ENCODE measurements at places on chromosomes 1 and 21.

- no peak for DNase-seq
Measured at GRCh38 chr1:209190591-209191261, 392.8 kb upstream of the CAMK1G start.

GRCh38 chr1:154330669-154331068 is 5.3 kb downstream of the ATP8B2 start:
- DNase-seq = no peak

DNA sequence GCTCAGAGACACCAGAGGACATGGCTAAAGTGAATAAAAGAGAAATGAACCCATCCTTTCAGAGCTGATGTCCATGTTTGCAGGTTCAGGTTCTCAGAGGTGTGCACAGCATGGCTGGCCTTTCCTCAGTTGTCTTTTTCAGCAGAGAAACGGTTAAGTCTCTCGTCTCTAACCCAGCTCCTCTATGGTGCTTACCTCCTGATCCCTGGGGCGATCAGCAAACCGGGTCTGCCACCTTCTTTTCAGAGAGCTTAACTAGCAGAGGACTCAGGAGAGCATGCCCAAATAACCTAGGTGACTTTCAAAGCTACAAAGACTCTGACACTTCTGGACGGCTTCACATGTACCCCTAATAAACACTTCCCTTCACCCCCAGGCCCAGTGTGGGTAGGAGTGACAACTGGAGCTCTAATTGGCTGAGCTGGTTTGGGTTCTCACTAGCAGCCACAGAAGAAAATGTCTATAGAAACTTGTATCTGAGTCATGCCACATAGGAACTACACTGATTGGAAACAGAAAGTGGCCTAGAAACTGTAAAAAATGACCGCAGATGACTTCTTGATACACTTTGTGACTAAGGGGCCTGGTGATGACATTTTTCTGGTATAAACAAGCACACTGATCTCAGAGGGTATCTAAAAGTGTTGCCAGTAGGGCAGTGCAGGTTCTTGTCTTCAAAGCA is at the start of gene AIM2:
Gene AIM2 (minus strand): TSS at position 329 of the 682 bp plus-strand sequence. CDS start 3,267 bp downstream, outside the sequence.
- DNase-seq = no peak

GRCh38 chr1:8477983-8478362 is 160.1 kb downstream of the SLC45A1 start:
- DNase-seq = no peak

- no peak for DNase-seq
Measured at GRCh38 chr1:20280341-20280740, 10.3 kb upstream of the VWA5B1 start.

DNA sequence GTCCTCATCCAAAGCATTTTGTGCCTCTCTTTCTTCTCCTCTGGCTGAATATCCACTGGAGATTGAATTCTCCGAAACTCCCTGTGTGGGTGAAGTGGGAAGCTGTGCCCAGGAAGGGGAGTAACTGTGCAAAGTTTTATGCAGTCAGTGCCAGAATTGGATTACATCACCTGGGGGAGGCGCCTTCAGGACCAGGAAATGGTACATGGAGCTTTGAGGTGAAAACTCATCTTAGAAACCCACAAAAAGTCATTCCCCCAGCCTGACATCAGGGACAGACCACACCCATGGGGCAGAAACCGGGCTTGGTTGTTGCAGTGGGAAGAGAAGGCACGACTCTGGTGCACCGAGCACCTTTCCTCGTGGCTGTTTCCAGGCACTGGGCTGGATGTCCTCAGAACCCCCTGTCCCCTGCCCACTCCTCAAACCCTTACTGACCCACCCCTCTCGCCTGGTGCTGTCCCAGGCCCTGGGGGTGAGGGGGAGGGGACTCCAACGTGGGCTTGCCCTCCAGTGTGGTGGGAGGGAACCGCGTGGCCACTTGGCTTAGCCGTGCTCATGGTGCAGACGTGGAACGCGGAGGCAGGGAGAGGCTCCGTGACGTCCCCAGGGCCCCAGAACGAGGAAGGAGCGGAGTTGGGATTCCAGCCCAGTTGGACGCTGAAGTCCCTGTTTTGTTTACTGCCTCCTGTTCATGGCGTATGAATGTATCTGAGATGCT is 15.7 kb downstream of the TFF3 start:
- no peak for DNase-seq

DNA sequence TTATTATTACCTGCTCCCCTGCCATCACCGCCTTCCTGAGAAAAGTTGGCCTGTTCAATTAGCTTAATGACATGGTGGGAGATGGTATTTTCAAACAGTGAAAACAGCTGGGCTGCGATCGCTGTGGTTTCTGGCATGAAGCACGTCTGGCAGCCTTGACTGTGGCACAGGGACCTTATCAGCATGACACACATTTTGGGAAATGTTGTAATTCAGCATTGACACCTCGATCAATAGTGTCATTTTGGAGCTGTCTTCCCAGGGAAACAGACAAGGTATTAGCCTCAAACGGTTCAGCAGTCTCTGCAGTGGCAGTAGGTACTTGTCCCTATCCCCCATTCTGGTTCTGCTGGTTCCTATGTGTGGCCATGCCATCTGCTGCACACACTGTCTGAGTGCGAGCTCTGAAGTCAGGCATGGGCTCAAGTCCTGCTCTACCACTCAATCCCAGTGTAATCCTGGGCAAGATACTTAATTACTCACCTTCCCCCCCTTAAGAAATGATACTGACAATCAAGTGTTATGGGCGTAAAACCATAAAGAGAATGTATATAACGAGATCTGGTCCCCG is 154.5 kb upstream of the KCND3 start:
- DNase-seq = no peak

- DNase-seq = no peak
Measured at GRCh38 chr1:51299185-51299885, 31.0 kb downstream of the TTC39A start.

- DNase-seq = peak; percentile 26
Measured at GRCh38 chr1:54645806-54646676, 4.5 kb downstream of the MROH7 start.

- no peak for DNase-seq
Measured at GRCh38 chr1:208557723-208558094, 313.5 kb upstream of the PLXNA2 start.

GRCh38 chr1:89844241-89844807 is 23.5 kb downstream of the LRRC8D start:
- DNase-seq = no peak

DNA sequence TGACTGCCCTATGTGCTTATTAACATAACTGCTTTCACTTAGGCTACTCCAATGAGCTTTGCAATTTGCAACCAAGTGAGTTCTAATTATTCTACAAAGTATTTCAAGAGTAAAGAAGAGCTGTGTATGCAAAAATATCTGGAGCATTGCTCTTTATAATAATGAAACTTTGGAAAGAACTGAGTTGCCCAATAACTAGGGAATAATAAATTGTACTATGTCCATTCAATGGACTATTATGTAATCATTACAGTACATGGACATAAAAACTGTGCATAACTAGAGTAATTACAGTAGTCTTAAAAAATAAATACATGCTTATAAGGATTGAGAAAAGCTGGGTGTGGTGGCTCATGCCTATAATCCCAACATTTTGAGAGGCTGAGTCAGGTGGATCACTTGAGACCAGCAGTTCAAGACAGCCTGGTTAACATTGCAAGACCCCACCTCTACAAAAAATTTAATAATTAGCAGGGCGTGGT is 70.3 kb upstream of the JAK1 start:
- DNase-seq = no peak

DNA sequence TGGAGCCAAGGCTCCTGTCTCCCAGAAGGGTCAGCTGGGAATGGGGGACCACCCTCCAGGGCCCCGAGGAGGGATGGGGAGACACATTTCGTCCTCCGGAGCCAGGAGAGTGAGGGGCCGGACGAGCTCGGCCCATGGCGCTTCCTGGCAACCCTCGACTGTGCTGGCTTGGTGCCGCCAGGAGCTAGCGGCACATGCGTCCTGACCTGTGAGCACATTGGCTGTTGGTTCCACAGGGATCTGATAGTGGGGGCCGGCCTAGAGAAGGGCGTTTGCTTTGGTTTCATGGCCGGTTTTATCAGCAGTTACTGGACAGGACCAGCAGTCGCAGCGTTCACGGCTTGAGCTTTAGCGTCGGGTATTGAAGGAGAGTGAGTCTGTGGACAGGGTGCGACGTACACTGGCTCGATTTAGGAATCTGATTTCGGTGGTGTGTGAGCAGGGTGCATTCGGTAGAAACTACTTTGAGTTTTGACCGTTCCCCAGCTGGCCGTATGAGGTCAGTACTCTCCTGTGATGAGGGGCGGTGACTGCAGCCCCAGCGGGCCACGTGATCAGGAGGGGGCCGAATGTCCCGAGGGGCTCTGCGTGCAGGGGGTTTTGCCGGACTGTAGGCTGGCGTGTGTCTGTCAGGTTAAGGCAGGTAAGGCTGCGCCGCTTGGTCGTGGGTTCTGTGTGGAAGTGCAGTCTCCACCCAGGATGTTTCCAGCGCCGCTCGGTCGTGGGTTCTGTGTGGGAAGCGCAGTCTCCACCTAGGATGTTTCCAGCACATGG is 18.7 kb downstream of the FAAP20 start:
- peak; percentile 74 for DNase-seq

- DNase-seq = no peak
Measured at GRCh38 chr1:226628612-226629155, 80.1 kb downstream of the STUM start.

DNA sequence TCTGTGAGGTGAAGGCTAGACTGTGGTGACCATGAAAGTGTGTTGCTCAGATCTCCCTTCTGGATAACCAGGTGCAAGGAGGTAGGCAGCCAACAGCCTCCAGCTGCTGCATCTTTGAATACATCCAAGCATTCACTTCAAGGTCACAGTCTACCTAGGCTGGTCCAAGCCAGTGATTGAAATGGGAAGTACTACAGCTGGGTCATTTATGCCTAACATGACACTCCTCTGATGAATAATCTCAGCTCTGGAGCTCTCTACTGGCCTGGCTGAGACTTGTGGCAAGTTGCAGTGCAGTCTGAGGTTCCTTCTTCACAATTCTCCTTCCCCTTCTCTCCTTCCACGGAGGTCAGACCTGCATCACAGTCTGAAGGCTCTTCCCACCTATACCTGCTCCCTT is 35.0 kb upstream of the ARHGAP29 start:
- no peak for DNase-seq

- DNase-seq = no peak
Measured at GRCh38 chr1:59329412-59330053, 32.6 kb downstream of the FGGY start.

DNA sequence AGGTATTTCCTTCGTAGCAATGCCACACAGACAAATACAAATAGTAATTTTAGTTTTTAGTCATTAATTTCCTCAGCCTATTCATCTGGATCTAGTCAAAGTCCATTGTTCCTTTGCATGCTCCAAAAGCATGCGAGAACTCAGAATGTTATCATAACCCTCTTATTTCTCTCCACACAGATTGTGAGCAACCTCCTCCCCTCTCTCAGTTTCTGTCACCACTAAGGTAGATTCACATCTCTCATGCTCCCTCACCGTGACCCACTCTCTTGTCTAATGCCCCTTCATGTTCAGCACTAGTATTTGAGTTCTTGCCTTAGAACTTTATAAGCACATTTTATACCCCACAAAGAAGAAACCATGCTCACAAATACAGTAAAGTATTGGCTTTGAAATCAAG is 582.4 kb downstream of the PLA2G4A start:
- no peak for DNase-seq

GRCh38 chr1:247357781-247358211 is 26.1 kb upstream of the ZNF496 start:
- peak; percentile 45 for DNase-seq

DNA sequence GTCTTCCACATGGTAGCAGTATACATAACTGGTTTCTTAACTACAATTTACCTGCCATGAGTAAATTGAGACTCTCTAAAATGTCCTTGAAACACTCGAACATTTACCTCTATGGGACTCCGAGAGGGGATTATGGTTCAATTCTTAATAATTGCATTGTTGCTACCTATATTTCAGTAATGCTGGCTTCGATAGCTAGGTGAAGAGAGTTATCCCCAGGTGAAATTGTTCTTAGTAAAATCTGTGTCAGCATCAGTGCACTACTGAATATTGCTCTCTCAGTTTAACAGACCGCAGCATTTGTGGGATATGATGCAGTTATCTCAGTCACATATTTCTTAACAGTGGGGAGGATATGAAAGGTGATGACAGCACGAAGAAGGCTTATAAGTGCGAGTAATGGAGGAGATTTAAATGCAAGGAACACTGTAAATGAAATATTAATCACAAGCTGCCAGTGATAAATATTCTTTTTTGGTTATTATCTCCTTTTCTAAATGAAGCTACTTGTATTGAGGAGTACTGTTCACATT is 801.9 kb downstream of the BRINP3 start:
- DNase-seq = no peak

- no peak for DNase-seq
Measured at GRCh38 chr21:25562660-25563059, 44.6 kb downstream of the MRPL39 start.

- DNase-seq = no peak
Measured at GRCh38 chr1:33562563-33562962, 90.1 kb downstream of the ZSCAN20 start.

- no peak for DNase-seq
Measured at GRCh38 chr1:32619701-32620485, 30.5 kb downstream of the ZBTB8OS start.

GRCh38 chr1:171345536-171345935 is 31.6 kb downstream of the FMO4 start:
- no peak for DNase-seq

DNA sequence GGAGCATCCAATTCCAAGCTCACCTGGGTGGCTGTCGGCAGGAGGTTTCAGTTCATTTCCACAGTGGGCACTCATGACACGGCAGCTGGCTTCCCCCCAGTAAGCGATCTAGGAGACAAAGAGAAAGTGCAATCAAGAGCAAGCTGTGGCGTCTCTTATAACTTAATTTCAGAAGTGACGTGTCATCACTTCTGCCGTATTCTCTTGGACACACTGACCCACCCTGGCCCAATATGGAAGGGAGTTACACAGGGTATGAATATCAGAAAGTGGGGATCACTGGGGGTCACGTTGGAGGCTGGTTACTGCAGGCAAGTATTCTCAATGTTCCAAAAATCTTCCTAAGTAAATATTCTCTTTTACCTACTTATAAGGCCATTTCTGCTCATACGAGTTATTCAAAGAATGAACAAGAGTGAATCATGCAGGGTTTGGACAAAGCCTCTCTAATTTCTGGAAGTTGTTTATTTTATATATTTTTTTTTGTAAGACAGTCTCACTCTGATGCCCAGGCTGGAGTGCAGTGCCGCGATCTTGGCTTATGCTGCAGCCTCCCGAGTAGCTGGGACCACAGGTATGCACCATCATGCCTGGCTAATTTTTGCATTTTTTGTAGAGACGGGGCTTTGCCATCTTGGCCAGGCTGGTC is 46.5 kb upstream of the GREM2 start:
- DNase-seq = no peak

GRCh38 chr21:15620892-15621291 is 108.9 kb upstream of the USP25 start:
- no peak for DNase-seq

DNA sequence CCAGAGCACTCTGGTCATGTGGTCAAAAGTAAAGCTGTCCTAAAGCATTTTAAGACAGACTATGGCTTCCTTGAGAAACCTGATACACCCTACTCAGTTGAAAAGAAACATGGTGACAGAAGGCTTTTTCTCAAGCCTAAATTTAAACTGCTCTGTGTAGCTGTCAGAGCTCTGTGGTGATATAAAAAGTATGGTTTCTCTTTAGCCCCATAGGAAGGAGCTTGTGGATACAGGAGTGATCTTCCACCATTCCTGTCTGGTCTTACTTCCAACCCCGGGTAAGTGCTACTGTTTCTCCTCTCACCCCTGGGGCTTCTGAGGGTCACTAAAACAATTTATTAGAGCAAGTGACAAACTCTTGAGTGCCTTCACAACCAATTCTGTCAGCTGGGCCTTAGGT is 8.5 kb downstream of the TP53BP2 start:
- no peak for DNase-seq

GRCh38 chr21:22630953-22631465 is 1632.8 kb downstream of the NCAM2 start:
- DNase-seq = no peak

All from ovary (tissue), 10 donors.